Spinal cord (tissue), 10 donors: ENCODE measurements at places on chromosomes 11 and 22.
A peak's percentile ranks its signal among the peaks of the same experiment; 100 is the strongest.

DNA sequence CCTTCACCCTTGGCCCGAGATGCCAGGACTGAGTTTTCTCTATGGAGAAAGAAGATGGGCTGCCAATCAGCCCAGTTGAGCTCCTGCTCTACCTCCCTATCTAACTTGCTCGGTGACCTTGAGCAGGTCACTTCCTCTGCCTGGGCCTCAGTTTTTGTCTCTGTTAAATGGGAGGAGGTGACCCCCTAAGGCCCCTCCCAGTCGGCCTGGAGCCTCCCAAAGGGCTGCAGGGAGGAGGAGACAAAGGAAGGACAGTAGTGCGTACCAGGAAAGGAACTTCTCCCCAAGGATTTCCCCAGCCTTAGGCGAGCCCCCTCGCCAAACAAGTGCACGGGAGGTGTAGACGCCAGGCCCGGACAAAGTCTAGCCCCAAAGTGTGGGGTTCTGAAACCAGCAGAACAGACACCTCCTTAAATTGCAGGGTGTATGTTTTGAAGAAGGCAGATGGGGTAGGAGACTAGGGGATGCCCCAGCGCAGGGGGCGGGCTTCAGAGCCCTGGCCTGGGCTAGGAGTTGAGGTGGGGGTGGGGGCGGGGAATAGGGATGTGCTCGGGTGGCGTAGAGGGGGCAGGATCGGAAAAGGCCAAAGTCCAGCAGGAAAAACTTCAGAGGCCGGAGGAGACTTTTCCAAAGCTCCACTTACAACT is 1.0 kb downstream of the CBX7 start:
- H3K27me3 ChIP-seq = peaks cover 11% of the 10 kb centered on the region
- peak overlapping the region; percentile 55 for H3K4me3 ChIP-seq
- peak overlapping the region; percentile 81 for H3K27ac ChIP-seq
- DNase-seq = no peak
- peaks cover 24% of the 10 kb centered on the region for H3K36me3 ChIP-seq

- no peak overlapping the region for H3K4me3 ChIP-seq
- DNase-seq = no peak
- no peaks in the 10 kb centered on the region for H3K36me3 ChIP-seq
- no peak overlapping the region for H3K27ac ChIP-seq
- H3K4me1 ChIP-seq = peaks cover 29% of the 10 kb centered on the region
These were observed 21.5 kb downstream of the CYTH4 start for GRCh38 chr22:37303821-37304274.

GRCh38 chr11:83063073-83063754 is 8.5 kb downstream of the RAB30 start:
- H3K4me3 ChIP-seq = no peak overlapping the region
- H3K4me1 ChIP-seq = peaks cover 4% of the 10 kb centered on the region
- H3K27me3 ChIP-seq = no peaks in the 10 kb centered on the region
- no peaks in the 10 kb centered on the region for H3K36me3 ChIP-seq
- no peak overlapping the region for H3K27ac ChIP-seq

- H3K4me3 ChIP-seq = no peak overlapping the region
- no peak overlapping the region for H3K27ac ChIP-seq
- H3K36me3 ChIP-seq = no peaks in the 10 kb centered on the region
- no peaks in the 10 kb centered on the region for H3K27me3 ChIP-seq
- no peaks in the 10 kb centered on the region for H3K4me1 ChIP-seq
These were observed 564.5 kb downstream of the DLG2 start for GRCh38 chr11:85062659-85063058.

DNA sequence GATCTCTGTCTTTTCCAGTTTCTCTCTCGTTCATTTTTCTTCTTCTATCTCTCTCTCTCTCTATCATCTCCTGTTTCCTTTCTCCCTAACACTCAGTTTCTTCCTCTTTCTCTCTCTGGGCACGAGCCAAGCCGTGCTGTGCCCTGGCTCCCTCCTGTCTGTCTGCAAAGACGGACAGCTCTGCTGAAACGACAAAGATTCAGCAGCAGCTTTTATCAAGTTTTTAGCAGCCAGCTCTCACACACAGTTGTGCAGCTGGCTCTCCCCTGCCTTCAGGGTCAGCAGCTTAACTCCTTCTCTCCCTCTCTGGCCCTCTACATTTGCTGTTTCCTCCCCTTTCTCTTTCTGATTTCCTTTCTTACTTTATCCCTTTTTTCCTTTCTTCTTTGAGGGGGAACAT is 352.0 kb upstream of the MPPED2 start:
- no peaks in the 10 kb centered on the region for H3K36me3 ChIP-seq
- H3K4me3 ChIP-seq = no peak overlapping the region
- no peak overlapping the region for H3K27ac ChIP-seq
- peaks cover 14% of the 10 kb centered on the region for H3K4me1 ChIP-seq
- no peak for DNase-seq
- no peaks in the 10 kb centered on the region for H3K27me3 ChIP-seq

DNA sequence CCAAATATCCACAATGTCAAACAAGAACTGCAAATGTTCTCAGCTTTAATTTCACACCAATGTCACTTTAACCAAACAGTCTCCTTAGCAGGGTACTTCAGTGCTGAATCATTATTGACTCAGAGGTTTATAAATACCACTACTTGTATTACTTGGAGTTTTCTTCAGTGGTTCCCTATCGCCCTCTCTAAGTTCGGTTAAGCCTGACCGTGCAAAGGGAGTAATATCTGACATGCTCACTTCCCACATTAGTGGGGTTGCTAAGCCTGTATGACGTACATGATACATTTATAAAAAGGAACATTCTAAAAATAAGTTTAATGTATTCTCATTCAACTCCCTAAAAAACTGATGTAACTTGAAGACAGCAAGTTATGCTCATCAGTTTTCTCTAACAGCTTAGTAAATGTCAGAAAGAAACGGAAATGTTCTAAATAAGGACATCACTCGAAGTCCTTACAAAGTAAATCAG is 93.1 kb upstream of the ZC3H12C start:
- no peak overlapping the region for H3K27ac ChIP-seq
- H3K36me3 ChIP-seq = no peaks in the 10 kb centered on the region
- H3K4me1 ChIP-seq = no peaks in the 10 kb centered on the region
- no peak overlapping the region for H3K4me3 ChIP-seq
- no peak for DNase-seq

GRCh38 chr11:76035020-76035419 is 171.3 kb downstream of the WNT11 start:
- no peaks in the 10 kb centered on the region for H3K4me1 ChIP-seq
- H3K36me3 ChIP-seq = no peaks in the 10 kb centered on the region

DNA sequence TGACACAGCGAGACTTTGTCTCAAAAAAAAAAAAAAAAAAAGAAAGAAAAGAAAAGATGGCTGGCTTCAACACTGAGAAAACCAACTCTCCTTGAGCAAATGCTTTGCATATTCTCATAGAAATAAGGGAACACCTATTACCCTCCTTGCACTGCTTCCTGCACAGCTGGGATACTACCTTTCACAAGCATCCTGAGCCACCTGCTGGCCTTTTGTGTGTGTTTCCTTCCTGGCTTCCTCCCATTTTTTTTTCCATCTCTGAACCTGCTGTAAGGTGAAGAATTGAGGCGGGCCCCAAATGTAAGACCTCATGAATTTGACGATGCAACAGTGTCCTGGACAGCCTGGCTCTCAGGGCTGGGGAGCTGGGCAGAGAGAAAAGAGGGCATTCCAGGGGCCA is 1.9 kb upstream of the RFPL3 start:
- no peaks in the 10 kb centered on the region for H3K27me3 ChIP-seq
- no peak overlapping the region for H3K4me3 ChIP-seq
- no peaks in the 10 kb centered on the region for H3K36me3 ChIP-seq
- DNase-seq = no peak
- no peak overlapping the region for H3K27ac ChIP-seq

GRCh38 chr11:133892584-133893380 is 47.5 kb upstream of the SPATA19 start:
- peaks cover 10% of the 10 kb centered on the region for H3K36me3 ChIP-seq
- H3K27ac ChIP-seq = no peak overlapping the region
- H3K4me1 ChIP-seq = peaks cover 11% of the 10 kb centered on the region
- no peaks in the 10 kb centered on the region for H3K27me3 ChIP-seq
- H3K4me3 ChIP-seq = no peak overlapping the region

DNA sequence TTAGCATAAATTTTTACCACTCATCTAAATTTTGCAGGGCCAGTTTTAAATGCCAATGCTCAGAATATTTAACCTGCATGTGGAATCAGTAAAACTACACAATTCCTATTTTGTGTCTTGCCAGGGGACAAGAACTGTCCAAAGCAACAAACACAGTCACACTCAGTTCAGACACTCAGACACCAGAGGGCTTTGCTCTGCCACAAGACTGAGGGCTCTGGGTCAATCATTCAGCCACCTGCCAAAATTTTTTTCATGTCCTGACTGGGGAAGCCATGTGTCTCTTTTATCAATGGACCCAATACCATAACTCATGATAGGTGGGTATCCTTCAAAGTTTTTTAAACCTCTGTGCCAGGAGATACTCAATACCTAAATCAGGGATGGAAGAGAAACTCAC is 304.0 kb upstream of the ANO3 start:
- no peaks in the 10 kb centered on the region for H3K27me3 ChIP-seq
- DNase-seq = no peak
- H3K27ac ChIP-seq = no peak overlapping the region
- no peaks in the 10 kb centered on the region for H3K4me1 ChIP-seq
- no peaks in the 10 kb centered on the region for H3K36me3 ChIP-seq
- no peak overlapping the region for H3K4me3 ChIP-seq

GRCh38 chr22:43625242-43625641 is 186.9 kb downstream of the EFCAB6 start:
- H3K4me3 ChIP-seq = no peak overlapping the region
- H3K4me1 ChIP-seq = no peaks in the 10 kb centered on the region
- no peak for DNase-seq
- H3K27me3 ChIP-seq = no peaks in the 10 kb centered on the region

GRCh38 chr11:62558669-62559068 is 12.1 kb upstream of the AHNAK start:
- DNase-seq = no peak
- H3K27me3 ChIP-seq = no peaks in the 10 kb centered on the region
- H3K4me1 ChIP-seq = peaks cover 36% of the 10 kb centered on the region

DNA sequence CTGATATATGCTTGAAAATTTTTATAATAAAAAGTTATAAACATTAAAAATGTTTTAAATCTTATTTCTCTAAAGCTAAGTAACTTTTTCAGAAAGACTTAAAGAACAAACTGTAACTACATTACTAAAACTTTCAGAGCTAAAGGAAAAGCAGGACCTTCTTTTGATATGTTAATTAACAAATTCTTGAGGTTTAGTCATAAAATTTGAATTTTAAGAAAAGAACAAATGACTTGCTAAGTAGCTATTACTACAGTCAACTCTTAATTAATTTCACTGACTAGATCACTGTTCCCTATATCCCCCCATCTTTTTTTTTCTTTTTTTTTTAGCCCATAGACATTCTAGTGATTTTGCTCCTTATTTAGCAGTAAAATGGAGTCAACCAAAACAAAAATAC is 344.4 kb downstream of the LRRC4C start:
- no peaks in the 10 kb centered on the region for H3K27me3 ChIP-seq
- no peaks in the 10 kb centered on the region for H3K4me1 ChIP-seq
- H3K4me3 ChIP-seq = no peak overlapping the region
- H3K27ac ChIP-seq = no peak overlapping the region
- DNase-seq = no peak
- no peaks in the 10 kb centered on the region for H3K36me3 ChIP-seq

GRCh38 chr22:19965771-19966709 is 24.4 kb upstream of the TXNRD2 start:
- no peaks in the 10 kb centered on the region for H3K27me3 ChIP-seq
- H3K4me1 ChIP-seq = peaks cover 55% of the 10 kb centered on the region
- H3K4me3 ChIP-seq = no peak overlapping the region
- no peak for DNase-seq
- peak overlapping the region; percentile 54 for H3K27ac ChIP-seq

DNA sequence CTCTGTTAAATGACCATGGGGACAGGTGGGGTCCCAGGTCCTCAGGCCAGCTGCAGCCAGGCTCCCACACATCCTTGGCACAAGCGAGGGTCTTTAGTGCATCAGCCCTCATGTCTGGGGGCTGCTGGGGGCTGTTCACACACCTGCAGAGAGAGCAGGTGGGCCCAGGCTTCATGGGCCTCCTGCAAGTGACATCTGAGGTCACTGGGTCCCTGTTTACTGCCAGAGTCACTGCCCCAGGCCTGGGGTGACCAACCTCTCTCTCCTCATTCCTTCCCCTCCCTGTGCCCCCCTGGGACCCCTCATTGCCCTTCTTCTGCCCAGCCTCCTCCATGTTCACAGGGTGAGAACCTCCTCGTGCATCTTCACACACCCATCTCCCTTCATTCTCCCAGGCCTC is 92.4 kb downstream of the RTL6 start:
- H3K4me1 ChIP-seq = peaks cover 30% of the 10 kb centered on the region
- no peaks in the 10 kb centered on the region for H3K36me3 ChIP-seq
- DNase-seq = no peak
- H3K27ac ChIP-seq = no peak overlapping the region
- no peaks in the 10 kb centered on the region for H3K27me3 ChIP-seq

- H3K27ac ChIP-seq = no peak overlapping the region
- peaks cover 21% of the 10 kb centered on the region for H3K4me1 ChIP-seq
- no peaks in the 10 kb centered on the region for H3K27me3 ChIP-seq
- H3K36me3 ChIP-seq = peaks cover 8% of the 10 kb centered on the region
- DNase-seq = no peak
These were observed 121.6 kb downstream of the KCNQ1 start for GRCh38 chr11:2566223-2567025.

DNA sequence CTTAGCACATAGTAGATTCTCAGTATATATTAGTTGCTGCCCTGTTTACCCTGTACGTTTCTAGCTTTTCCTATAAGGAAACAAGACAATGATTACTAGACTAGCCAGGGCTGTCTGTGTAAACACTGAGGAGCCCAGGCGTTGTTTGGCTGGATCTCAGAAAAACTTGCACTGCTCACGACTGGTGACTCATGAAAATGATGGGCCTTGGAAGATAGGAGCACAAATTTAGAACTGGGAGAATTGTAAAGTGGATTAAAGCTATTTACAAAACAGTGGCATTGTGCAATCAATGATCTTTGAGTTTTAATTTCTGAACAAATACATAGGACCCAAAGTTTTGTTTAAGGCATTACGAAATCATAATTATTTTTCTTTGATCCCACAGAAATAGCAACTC is 276.9 kb downstream of the FAM76B start:
- no peak overlapping the region for H3K27ac ChIP-seq
- no peaks in the 10 kb centered on the region for H3K27me3 ChIP-seq
- H3K4me3 ChIP-seq = no peak overlapping the region
- no peaks in the 10 kb centered on the region for H3K4me1 ChIP-seq
- no peaks in the 10 kb centered on the region for H3K36me3 ChIP-seq
- DNase-seq = no peak

- H3K27me3 ChIP-seq = no peaks in the 10 kb centered on the region
- peak overlapping the region; percentile 84 for H3K27ac ChIP-seq
- no peak for DNase-seq
- peaks cover 97% of the 10 kb centered on the region for H3K36me3 ChIP-seq
- H3K4me1 ChIP-seq = peaks cover 27% of the 10 kb centered on the region
- H3K4me3 ChIP-seq = no peak overlapping the region
These were observed 26.6 kb downstream of the PHLDB1 start for GRCh38 chr11:118633979-118634378.

DNA sequence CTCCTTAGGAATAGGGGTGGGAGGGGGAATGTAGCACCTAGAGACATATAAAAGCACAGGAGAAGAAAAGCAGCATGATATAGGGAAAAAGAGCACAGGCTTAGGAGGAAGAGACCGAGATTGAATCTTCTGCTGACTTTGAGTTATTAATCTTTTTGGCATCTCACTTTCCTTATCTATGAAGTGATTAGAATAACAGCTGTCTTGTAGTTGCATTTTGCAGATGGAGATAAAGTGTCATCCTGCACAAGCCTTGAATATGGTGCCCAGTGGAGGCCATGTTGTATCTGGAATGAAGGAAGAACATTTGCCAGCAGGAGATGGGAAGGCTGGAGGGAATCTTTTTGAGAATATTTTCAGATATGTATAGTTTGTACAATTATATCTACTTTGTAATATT is 594.7 kb downstream of the NELL1 start:
- H3K4me1 ChIP-seq = no peaks in the 10 kb centered on the region
- no peaks in the 10 kb centered on the region for H3K36me3 ChIP-seq
- H3K4me3 ChIP-seq = no peak overlapping the region
- H3K27me3 ChIP-seq = no peaks in the 10 kb centered on the region
